CD4-positive, alpha-beta T cell treated with Interleukin-6 for 4 hours (primary cell): ENCODE measurements at places on chromosomes 7 and 10.
A peak's percentile ranks its signal among the peaks of the same experiment; 100 is the strongest.

- DNase-seq, result no peak
Measured at GRCh38 chr7:102836191-102836919, 76.4 kb upstream of the LRRC17 start.

- DNase-seq, result no peak
Measured at GRCh38 chr10:17878896-17879295, 69.7 kb downstream of the MRC1 start.

- DNase-seq, result no peak
Measured at GRCh38 chr10:113473851-113474250, 79.0 kb upstream of the HABP2 start.

- peak; percentile 19 for DNase-seq
Measured at GRCh38 chr7:26863518-26864308, 677 bp downstream of the SKAP2 start.

DNA sequence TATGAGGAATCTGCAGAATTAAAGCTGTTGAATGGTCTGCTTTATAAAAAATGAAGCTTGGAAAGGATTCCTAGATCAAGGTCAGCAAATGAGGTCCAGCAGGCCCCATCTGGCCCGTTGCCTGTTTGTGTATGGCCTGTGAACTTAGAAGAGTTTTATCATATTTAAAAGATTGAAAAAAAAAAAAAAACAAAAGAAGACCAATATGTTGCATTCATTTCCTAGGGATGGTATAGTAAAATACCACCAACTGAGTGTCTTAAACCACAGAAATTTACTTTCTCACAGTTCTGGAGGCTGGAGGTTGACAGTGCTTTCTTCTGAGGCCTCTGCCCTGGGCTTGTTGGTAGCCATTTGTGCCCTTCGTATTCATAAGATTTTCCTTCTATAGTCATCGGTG, 109.2 kb downstream of the PPP1R3A start:
- DNase-seq, result no peak

GRCh38 chr10:110076559-110077318, 69.0 kb downstream of the ADD3 start:
- peak; percentile 50 for DNase-seq

DNA sequence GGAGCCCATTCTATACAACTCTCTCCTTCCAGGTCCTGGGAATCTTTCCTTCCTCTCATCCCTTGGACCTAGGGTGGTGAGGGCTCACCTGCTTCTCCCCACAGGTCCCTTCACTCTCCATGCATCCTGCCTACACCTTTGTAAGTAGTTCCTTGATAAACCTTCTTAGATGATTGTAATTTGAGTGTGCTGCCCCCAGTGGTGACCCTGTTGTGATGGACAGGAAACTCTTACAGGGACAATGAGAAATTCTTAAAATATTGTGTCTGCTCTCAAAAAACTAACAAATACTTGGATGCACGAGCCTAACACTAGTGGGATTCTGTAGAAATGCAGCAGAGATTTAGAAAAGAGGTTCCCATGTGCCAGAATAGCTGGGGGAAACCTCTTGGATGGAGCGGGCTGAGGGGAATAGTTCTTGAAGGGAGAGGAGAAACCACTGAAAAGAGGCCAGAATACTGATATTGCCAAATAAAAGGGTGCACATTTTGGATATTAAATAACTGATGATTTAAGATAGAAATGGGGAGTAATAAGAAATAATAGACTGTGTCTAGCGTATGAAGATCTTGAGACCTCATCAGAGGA, 6.7 kb upstream of the PAXIP1 start:
- peak; percentile 42 for DNase-seq

GRCh38 chr7:33336820-33337219, 207.5 kb downstream of the BBS9 start:
- no peak for DNase-seq

- no peak for DNase-seq
Measured at GRCh38 chr7:8818406-8818805, 385.0 kb downstream of the NXPH1 start.

GRCh38 chr7:132354527-132354926, 221.7 kb downstream of the PLXNA4 start:
- DNase-seq, result no peak

DNA sequence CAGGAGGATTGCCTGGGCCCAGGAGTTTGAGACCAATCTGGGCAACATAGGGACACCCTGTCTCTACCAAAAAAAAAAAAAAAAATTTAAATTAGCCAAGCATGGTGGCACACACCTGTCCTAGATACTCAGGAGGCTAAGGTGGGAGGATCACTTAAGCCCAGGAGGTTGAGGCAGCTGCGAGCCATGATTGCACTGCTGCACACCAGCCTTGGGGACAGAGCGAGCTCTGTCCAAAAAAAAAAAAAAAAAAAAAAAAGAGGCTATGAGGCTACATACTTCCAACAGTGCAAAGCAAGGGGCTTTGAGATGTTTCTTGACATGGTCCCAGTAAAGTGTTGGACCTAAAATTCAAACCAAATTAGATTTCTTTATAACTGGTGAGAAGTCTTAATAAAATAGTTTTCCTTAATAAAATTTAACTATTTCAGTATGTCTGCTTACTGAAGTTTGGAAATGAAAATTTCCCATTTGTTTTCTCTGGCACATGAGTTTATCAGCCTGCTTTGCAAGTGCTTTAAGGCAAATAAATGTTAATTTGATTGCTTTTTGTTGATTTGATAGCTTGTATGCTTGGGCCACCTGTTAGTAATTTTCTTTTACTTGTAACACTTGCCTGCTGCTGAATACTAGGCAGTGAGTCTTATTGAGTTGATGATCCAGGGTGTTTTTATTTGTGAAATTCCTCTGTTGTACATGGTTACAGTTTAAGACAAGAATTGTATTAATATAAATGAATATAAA, 16.1 kb downstream of the CALU start:
- DNase-seq, result no peak

- DNase-seq, result no peak
Measured at GRCh38 chr10:11783558-11783865, 39.6 kb upstream of the PROSER2 start.

- DNase-seq, result no peak
Measured at GRCh38 chr7:32948202-32948601, 9.0 kb upstream of the FKBP9 start.

DNA sequence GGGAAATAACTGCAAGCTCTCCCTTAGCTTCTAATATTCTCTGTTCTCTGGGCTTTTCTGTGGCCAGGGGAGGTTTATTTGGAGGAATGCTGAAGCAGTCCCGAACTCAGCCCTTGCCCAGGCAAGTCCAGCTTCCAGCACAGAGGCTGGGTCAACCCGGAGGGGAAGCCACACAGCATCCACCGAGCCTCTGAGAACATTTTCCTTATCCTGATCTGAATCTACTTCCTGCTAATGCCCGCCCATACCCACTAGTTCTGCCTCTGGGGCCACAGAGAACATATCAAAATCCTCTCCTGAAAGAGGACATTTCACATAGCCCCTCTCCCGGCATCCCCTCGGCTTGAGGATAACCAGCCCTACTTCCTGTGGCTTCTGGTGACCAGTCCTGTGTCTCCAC, 31.1 kb downstream of the SH3PXD2A start:
- DNase-seq, result no peak

DNA sequence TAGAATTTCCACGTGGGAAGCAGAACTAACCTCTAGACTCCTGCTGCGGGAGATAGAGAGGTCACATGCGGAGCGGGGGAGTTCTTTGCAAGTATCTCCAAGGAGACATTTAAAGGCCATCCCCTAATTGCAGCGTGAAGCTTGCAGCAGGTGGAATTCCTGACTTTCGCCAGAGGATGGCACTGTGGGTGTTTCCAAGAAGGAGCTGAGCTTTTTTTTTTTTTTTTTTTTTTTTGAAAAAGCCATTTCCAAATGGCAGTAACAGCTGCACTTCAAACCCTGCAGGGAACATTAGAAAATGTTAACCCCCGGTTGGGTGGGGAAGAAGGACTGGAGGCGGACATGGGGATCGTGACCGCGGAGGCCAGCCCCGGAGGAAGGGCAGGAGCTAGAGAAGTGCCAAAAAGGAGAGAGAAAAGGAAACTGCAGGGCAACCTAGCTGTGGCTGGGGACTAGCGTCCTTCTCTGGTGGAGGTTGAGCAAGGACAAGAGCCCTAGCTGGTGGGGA, 487.7 kb downstream of the TYW1 start:
- DNase-seq, result peak; percentile 3

DNA sequence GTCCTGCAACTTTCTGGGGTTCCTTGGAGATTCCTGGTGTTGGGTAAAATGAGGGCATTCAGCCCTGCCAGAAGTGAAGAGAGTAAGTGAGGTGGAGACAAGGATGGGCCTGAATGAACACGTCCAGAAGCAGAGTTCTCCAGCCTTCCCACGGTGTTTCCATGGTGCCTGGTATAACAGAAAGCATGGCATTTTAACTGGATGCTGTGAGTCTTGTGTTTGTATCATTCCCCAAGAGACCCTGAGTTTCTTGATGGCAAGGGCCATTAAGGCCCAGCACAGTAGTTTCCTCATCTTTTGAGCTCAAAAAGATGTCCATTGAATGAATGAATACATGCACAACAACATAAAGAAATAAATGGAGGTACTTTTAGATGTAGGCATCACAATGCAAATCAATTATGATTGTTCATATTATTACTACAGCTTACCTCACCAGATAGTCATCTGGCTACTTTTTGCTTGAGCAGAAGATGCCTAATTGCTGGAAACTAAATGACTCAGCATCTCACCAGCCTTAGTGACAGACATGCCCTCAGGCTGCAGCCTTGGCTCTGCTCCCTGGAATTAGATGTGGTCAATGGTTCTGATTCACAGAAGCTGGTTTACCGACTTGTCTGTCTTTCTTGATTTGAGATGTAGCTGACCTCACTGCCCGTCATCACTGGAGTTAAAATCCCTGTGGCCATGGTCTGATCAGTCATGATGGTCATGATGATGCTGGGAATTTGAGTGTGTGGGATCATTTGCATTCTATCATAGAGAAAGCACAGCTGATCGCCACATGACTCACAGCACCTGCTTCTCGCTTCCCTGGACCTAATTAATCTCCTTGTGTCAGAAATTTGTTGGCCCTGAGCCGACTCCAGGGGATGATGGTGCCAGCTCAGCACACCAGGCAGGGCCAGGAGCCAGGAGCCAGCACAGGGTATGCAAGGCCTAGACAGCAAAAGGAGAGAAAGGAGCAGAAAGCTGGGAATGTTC, 83.9 kb downstream of the CXCL12 start:
- DNase-seq, result no peak

DNA sequence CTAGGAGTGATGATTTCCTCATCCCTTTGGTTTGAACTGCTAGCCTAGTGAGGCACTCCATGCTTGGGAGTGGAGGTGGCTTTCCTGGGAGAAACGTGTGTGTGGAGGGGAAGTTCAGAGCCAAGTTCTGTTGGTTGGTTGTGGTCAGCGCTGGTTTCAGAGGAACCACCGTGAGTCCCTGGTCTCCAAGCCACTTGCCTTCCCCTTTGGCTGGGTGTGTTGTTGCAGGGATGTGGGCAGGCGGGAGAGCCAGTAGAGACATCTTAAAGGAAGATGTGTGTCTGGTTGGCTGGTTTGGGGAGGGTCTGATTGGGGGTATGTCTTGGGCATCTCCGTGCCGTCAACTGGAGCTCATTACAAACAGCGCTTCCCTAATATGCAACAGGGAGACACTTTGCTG, 130.8 kb upstream of the TCF7L2 start:
- no peak for DNase-seq

- no peak for DNase-seq
Measured at GRCh38 chr10:19532411-19532810, 283.8 kb upstream of the PLXDC2 start.

GRCh38 chr10:35184527-35185171, 58.0 kb downstream of the CREM start:
- DNase-seq, result no peak

DNA sequence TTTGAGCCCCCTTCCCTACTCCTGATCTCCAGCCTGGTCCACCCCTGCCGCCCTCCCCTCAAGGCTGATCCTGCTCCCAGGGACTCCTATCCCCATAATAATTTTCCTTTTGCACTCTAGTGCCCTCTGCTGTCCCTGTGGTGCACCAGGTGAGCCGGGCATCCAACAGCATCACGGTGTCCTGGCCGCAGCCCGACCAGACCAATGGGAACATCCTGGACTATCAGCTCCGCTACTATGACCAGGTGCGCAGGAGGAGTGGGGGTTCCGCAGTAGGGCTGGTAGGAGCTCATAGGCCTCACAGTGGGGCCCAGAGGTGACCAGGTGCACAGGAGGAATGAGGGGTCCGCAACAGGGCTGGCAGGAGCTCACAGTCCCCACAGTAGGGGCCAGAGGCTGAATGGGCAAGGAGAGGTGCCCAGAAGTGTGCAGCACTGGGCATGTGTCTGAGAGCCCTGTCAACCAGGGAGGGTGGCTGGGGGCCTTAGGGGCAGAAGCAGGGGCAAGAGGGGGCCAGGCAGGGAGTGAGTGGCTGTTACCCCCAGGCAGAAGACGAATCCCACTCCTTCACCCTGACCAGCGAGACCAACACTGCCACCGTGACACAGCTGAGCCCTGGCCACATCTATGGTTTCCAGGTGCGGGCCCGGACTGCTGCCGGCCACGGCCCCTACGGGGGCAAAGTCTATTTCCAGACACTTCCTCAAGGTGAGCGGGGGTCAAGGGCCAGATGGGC, 11.7 kb downstream of the EPHB6 start:
- peak; percentile 46 for DNase-seq

- peak; percentile 89 for DNase-seq
Measured at GRCh38 chr7:99558306-99559174, at the start of gene ZNF655. Gene ZNF655 (plus strand): TSS chr7:99558642. CDS start chr7:99560560, 1,918 bp downstream.

DNA sequence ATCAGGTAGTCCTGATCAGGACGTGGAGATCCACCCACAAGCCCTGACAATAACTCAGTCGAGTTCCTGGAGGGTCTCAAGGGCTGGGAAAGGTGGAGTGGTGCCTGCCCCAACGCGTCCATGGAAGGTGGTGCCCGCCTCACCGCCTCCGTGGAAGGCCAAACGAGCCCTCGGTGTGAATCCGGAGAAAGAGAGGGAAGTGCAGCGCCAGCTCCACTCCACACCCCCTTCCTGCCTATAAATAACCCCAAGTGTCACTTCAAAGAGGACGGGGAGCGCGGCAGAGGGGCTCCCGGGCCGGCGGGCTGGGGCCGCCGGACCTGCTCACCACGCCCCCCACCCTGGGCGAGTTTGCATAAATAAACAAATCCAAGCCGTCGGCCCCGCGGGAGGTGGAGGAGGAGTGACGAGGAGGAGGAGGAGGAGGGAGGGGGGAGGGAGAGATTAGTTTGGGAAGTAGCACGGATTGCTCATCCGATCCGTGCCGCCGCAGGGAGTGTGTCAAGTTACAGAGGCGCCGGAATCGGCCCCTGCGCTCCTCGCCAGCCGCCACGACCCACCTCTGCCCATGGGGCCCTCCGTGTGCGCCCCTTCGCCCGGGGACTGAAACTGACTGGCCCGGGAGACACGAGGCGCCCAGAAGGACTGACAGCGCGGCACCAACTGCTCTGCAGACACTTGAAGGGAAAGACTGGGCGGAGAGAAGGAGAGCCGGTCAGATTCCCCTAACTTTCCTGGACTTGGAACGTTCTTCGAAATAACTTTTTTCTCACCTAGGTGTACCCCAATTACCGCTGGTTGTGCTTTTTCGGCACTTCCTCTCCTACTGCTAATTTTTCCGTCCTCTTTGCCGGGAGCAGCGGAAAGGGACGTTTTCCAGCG, at the start of gene COL13A1:
Gene COL13A1 (plus strand): TSS at position 473 of the 882 bp plus-strand sequence. CDS start 518 bp downstream, outside the sequence.
- DNase-seq, result no peak
